Activated CD4-positive, alpha-beta memory T cell treated with anti-CD3 and anti-CD28 coated beads, Interleukin-2, amount 10 ng/mL, durations not matched to agents 7 days and 5 days (primary cell): ENCODE measurements at places on chromosomes 3 and 15. TPM values are rescaled to one million over a fixed set of nuclear protein-coding genes. Genes with fewer than 3 reads are reported as not detected.

DNA sequence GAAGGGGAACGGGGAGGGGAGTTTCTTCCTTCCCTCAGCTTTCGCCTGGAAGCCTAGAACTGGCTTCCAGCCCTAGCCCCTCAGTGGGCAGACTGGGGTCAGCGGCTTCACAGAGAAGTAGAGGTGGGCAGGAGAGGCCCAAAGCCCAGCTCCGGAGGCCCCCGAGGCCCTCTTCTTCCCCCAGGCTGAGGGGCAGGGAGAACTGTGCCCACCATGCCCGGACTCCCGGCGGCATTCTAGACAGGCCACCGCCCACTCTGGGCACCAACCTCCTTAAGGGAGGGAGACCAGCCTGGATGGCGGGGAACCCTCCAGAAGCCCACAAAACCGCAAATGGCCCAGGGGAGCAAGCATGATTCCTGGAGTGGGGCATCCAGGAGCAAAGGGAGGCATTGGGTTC lies 17.9 kb downstream of the HAPLN3 start:
- no peak for DNase-seq

RYK gene
- total RNA-seq: 6.0 TPM

DNA sequence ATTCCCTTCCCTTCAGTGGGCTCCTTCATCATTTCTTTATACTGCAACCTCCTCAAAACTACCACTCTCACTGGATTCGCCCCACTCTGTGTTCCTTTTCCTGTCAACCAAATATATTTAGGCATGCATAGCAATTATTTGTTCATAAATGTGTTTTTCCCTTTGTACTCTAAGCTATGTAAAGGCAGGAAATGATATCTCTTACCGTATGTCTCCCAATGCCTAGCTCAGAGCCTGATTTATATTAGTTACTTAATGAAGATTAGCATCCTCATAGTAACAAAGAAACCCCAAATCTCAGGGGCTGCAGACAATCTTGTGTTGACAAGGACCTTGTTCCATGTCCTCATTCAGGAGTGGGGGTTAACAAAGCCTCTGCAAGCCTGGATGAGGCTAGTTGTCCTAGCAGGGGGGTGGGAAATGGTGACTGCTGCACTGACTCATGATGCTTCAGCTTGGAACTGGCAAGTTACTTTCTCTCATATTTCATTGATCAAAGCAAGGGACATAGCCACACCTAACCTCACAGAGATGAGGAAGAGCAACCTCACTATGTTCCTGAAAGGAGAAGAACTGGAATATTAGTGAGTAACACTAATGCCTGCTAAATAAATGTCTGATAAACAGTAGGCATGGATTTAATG lies 15.2 kb downstream of the PHLDB2 start:
- no peak for DNase-seq

- DNase-seq: no peak
Observed at GRCh38 chr3:99954914-99955644, 137.4 kb downstream of the CMSS1 start.

- DNase-seq: no peak
Observed at GRCh38 chr15:39594446-39595337, 13.8 kb downstream of the THBS1 start.

SPRED1 gene
- 0.13 TPM for total RNA-seq

DNA sequence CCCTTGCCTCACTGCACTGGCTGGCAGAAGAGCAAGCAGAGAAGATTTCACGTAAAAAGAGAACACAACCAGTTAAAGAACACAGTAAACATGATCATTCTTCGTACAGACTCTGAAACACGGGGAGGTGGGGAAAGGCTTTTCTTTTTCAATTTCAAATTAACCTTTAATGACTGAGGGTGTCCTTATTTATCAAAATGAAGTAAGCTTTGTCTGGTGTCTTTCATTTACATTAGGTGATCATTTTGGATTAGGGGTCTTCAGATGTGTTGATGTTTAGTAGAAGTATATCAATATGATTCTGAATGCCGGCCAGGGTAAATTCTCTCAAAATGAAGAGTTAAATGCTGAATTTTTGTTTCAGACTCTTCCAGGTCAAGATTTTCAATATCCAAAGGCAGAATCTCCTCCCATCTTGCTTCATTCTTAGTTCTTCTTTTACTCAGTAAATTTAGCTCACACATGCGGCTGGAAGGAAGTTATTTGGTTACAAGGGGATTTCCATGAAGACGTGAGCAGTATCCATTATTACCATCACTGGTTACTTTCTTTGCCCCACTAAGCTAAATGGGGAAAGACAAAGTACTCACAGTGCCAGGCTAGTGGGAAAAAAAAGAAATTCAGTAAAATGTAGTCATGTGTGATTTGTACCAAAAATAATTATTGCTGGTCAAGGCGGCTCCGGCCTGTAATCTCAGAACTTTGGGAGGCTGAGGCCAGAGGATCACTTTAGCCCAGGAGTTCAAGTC lies 272.2 kb upstream of the NR2F2 start:
- no peak for DNase-seq

DNA sequence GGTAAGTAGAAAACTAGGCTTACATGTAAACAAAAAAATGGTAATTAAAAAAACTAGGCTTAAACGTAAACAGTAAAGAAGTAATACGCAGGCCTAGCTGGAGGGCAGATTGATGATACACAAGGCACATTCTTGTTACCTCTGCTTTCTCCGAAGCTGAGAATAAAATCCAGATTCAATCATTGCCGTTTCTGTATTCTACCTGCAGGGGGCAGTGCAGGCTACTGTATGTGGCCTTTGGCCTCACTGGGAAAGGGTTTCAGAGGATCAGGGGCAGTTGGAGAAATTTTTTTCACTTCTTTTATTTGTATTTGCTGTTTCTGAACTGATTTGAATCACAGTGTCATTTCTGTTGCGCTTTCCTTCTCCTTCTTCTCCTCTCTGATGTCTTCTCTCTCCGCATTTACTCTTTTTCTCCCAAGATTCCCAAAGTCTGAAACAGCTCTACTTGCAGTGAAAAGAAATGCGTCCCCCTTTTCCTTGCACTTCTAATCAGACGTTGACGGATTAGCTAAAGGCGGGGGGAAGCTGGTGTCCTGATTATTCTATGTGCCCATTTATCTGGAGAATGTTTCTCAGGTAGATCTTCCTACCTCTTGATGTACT lies 67.1 kb upstream of the MCTP2 start:
- peak; percentile 69 for DNase-seq

- no peak for DNase-seq
Observed at GRCh38 chr15:28114721-28115622, 15.9 kb upstream of the OCA2 start.

DNA sequence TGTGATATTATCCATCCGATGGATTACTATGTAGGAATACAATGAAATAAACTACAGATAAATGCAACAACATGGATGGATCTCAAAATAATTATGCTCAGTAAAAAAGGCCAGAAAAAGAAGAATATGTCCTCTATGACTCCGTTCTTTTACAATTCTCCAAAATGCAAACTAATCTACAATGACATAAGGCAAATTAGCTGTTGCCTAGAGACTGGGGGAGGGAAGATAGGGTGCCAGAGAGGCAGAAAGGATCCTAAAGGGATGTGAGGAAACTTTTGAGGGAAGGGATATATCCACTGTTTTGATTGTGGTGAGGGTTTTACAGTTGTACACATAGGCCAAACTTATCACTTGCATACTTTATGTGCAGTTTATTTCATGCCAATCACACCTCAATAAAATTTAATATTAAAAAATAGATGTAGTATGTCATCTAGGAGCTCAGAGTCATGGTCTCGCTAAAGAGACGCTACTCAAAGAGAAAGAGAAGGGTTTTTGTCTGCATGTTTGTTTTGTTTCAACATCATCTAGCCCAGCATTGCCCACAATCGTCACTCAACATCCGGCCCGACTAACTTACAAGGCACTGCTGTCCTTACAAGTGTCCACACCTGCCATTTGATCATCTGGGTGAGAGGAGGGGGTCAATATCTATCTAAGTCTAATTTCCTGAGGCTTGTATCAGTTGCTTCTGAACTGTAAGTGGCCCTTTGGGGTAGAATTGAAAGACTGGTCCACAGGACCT lies 29.5 kb downstream of the HES1 start:
- no peak for DNase-seq

GRCh38 chr15:99605490-99605931 lies 39.7 kb downstream of the MEF2A start:
- no peak for DNase-seq

DNA sequence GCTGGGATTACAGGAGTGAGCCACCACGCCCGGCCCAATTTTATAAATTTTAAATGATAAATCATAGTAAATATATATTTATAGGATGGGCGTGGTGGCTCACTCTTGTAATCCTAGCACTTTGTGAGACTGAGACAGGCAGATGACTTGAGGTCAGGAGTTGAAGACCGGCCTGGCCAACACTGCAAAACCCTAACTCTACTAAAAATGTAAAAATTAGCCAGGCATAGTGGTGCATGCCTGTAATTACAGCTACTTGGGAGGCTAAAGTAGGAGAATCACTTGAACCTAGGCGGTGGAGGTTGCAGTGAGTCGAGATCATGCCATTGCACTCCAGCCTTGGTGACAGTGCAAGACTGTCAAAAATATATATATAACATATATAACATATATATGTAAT lies 26.4 kb downstream of the MFN1 start:
- DNase-seq: no peak

GRCh38 chr3:195063581-195064193 lies 207.3 kb downstream of the XXYLT1 start:
- DNase-seq: no peak

OPA1 gene
- total RNA-seq: 66.4 TPM

- no peak for DNase-seq
Observed at GRCh38 chr3:45952456-45952855, 9.2 kb downstream of the CXCR6 start.

ACTC1 gene
- not detected for total RNA-seq

CYP1A2 gene
- total RNA-seq: not detected

- DNase-seq: peak; percentile 43
Observed at GRCh38 chr3:12175844-12176453, 17.2 kb upstream of the TIMP4 start.

DPH6 gene
- 10.8 TPM for total RNA-seq

TMEM212 gene
- total RNA-seq: not detected

RBP2 gene
- total RNA-seq: not detected
